ENCODE measurements at places on chromosomes 1 and 21. TPM values are rescaled to one million over a fixed set of nuclear protein-coding genes. Genes with fewer than 3 reads are reported as not detected.

AIM2 gene
- 12.1 TPM for total RNA-seq

MAP10 gene
- 4.4 TPM for total RNA-seq

CFAP141 gene
- 0.50 TPM for total RNA-seq

PLD5 gene
- not detected for total RNA-seq

SAMD13 gene
- total RNA-seq = 0.36 TPM

CD1D gene
- total RNA-seq = not detected

ZYG11A gene
- 0.57 TPM for total RNA-seq

OPN3 gene
- total RNA-seq = 12.4 TPM

ZNF648 gene
- not detected for total RNA-seq

SOX13 gene
- total RNA-seq = 0.50 TPM

KLHDC7A gene
- not detected for total RNA-seq

All from T-helper 2 cell treated with Interferon-gamma antibody and Interleukin-4, amounts not matched to agents 100 ng/mL and 5 ng/mL, for 36 hours (primary cell).